NCI-H1048 (cell line): ENCODE measurements at places on chromosomes 6 and 20.
A peak's percentile ranks its signal among the peaks of the same experiment; 100 is the strongest.

DNA sequence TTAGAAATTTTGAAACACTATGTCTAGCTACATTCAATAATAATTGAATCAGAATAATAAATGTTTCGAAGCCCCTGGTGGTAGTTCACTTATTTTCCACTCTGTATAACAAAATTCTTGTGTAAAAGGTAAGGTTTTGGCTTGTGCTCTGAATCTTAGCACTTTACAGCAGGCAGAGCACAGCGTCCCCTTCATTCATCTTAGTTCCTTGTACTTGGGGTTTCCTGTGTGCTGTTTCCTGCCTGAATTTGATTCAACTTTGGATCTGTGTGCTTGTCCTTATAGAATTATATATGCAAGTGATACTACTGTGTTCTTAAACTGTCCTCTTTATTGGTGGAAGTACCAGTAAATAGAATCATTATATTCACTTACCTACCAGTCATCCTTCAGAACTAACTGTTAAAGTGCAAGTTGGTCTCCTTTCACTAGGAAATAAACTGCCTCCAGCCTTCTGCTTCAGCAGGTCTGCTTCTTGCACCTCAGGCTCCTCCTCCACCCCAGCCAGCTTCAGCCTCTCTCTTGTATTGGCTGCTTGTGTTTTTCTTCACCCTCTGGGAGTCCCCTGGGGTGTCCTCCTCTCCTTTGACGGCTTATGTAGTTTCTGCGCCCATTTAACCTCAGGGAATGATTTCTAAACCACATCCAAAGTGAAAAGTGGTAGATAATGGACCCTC is 28.8 kb upstream of the TULP4 start:
- DNase-seq = no peak

GRCh38 chr6:5215159-5215558 is 45.6 kb downstream of the LYRM4 start:
- DNase-seq = no peak

DNA sequence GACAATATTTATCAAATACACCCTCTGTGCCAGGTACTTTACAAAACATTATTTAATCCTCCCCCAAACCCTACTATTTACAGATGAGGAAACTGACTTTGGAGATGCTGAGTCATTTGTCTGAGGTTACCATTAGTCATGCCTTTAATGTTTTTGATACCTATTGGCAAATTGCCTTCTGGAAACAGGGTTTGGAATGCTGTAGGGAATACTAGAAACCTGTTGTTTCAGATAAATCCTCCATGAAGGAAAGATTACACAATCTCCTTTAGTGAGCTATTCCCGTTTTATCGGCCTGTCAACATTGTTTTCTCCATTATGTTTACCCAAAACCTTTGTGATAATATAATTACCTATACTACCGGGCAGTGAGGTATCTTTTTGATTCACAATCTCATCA is 93.6 kb upstream of the ADGRF1 start:
- peak; percentile 12 for DNase-seq

DNA sequence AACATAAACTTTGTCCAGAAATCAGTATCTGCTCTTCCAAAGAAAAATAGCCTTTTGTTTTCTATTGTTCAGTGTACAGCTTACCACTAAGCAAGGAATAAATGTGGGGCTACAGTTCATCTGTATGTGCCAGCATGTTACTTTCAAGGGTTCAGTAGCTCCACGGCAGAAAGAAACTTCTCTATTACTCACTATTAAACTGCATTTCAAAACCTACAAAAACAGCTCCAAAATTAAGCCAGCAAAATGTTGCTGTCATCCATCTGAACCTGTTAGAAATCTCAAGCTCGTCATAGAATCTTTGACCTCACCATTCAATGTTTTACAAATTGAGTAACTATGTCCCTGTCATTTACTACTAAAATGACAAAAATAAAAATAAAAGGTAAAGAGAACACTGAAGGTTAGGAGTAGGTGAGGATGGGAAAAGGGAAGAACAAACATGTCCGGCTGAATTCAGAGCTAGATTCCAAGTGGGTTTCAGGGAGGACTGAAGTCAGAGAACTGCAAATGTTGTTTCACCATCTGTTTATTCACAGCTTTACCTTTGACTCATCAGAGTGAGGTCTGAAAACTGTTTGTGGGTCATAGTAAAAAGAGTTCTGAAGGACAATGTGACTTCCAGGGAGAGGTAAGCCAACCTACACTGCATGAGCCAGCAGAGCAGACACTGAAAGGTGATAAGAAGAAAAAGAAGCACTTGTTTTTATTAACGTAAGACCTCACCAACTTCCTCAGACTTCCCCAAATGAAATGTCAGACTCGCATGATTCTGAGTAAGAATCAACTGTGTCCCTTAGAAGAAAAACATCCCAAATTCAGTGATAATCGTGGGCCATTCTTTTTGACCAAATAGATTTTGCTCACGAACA is 62.0 kb downstream of the ATXN1 start:
- no peak for DNase-seq

GRCh38 chr6:32954986-32955802 is 2.3 kb upstream of the HLA-DMA start:
- DNase-seq = no peak

- no peak for DNase-seq
These were observed 9.7 kb upstream of the SYNDIG1 start for GRCh38 chr20:24459733-24460132.

- no peak for DNase-seq
These were observed 147.8 kb downstream of the EDN3 start for GRCh38 chr20:59448196-59448595.

GRCh38 chr6:14770040-14770439 is 475.8 kb upstream of the JARID2 start:
- no peak for DNase-seq

- no peak for DNase-seq
These were observed 323.8 kb upstream of the JARID2 start for GRCh38 chr6:14921878-14922671.

DNA sequence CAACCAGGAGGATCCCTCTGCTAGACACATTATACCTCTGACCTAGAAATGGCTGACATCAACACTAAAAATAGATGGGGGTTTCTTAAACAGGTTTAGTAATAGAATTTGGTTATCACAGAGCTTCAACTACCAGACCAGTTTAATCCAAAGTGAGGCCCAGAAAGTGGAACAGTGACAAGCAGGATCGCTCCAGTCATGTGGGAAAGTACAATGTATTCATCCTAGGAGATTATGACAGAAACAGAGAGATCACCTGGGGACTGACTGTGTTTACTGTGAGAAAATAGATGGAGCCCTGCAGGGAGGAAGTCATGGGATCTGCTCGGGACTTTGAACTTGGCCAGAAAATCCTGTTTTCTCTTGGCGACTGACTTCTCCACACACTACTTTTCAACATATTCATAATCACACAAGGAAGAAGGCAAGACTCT is 238.7 kb upstream of the SOX4 start:
- no peak for DNase-seq

DNA sequence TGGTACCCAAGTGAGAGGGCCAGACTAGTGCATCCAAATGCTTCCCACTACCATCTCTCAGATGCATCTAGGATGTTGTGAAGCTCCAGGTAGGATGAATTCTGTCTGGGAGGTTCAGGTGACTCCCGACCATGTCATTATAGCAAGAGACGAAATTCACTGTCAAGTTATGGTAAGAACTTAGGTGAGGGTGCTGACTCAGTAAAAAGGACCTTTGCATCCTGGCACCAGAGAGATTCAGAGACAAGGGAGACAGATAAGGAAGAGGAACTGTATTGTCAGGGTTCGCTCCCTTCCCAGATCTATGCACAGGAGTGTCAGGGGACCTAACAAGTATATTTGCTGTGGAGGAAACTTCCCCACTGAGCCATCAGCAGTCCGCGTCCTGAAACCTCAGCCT is 11.2 kb upstream of the PRIM2 start:
- no peak for DNase-seq

GRCh38 chr6:105569706-105570105 is 166.8 kb upstream of the PREP start:
- DNase-seq = no peak

DNA sequence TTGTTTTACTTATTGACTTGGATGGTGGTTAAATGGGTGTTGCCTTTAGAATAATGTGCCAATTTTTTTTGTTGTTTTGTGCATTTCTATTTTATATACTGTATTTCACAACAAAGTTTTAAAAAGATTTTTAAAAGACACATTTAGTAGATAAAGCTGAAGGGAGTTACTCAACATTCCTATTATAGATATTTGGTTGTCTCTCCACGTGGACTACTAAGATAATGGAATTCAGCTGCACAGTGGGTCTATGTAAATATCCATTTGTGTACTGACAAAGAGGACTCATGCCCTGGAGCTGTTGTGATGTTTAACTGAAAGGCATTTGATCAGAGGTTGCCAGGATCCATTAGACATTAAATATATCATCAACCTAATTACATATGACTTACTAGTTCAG is 23.2 kb upstream of the FAM135A start:
- no peak for DNase-seq
